K562 (cell line): ENCODE measurements at places on chromosomes 16 and 17. TPM values are rescaled to one million over a fixed set of nuclear protein-coding genes. Genes with fewer than 3 reads are reported as not detected.

Gene STAC2
- not detected in 2 replicates for polyA plus RNA-seq

Gene DOC2A
- polyA plus RNA-seq: 0.36 and 2.6 TPM in 2 replicates

Gene TBC1D3
- polyA plus RNA-seq: 1.2 and 1.5 TPM in 2 replicates

Gene CRYBA1
- polyA plus RNA-seq: not detected in 2 replicates

Gene HLF
- 0.05 and 1.4 TPM in 2 replicates for polyA plus RNA-seq

Gene NPLOC4
- 64.5 and 78.1 TPM in 2 replicates for polyA plus RNA-seq

Gene KRTAP9-8
- polyA plus RNA-seq: not detected in 2 replicates

Gene NPIPB9
- 1.2 TPM in 1 of 2 replicates, not detected in the other for polyA plus RNA-seq

Gene KRT9
- not detected in 2 replicates for polyA plus RNA-seq

Gene TBC1D3B
- not detected in 2 replicates for polyA plus RNA-seq

Gene CBLN1
- not detected in 2 replicates for polyA plus RNA-seq

Gene CD300LG
- not detected in 2 replicates for polyA plus RNA-seq

Gene TERB1
- not detected in 2 replicates for polyA plus RNA-seq

Gene CRHR1
- polyA plus RNA-seq: 0.05 TPM in 1 of 2 replicates, not detected in the other

Gene COIL
- 26.0 and 29.0 TPM in 2 replicates for polyA plus RNA-seq

Gene CASKIN1
- polyA plus RNA-seq: 3.1 and 3.7 TPM in 2 replicates

Gene NACA2
- 0.24 TPM in 1 of 2 replicates, not detected in the other for polyA plus RNA-seq

Gene C1QTNF1
- polyA plus RNA-seq: not detected in 2 replicates

Gene ITGAD
- not detected in 2 replicates for polyA plus RNA-seq

Gene HOXB1
- not detected in 2 replicates for polyA plus RNA-seq

Gene MKS1
- polyA plus RNA-seq: 23.5 and 25.9 TPM in 2 replicates

Gene PEMT
- 26.7 and 36.4 TPM in 2 replicates for polyA plus RNA-seq

Gene TMC8
- 4.1 and 10.9 TPM in 2 replicates for polyA plus RNA-seq

Gene CLDN9
- 0.16 and 0.24 TPM in 2 replicates for polyA plus RNA-seq

Gene RNU2-1
- polyA plus RNA-seq: not detected in 2 replicates

Gene CEMP1
- 0.05 TPM in 1 of 2 replicates, not detected in the other for polyA plus RNA-seq

Gene PDE6G
- polyA plus RNA-seq: not detected in 2 replicates

Gene MCRIP1
- polyA plus RNA-seq: 24.0 and 35.5 TPM in 2 replicates

Gene ACE
- 0.71 and 1.7 TPM in 2 replicates for polyA plus RNA-seq

Gene MYH8
- 0.05 TPM in 1 of 2 replicates, not detected in the other for polyA plus RNA-seq

Gene ADAD2
- polyA plus RNA-seq: 0.07 TPM in 1 of 2 replicates, not detected in the other

Gene C16orf86
- polyA plus RNA-seq: 0.74 and 0.76 TPM in 2 replicates

Gene HOXB8
- polyA plus RNA-seq: 18.8 and 23.8 TPM in 2 replicates

Gene ZFPM1
- polyA plus RNA-seq: 4.7 and 5.5 TPM in 2 replicates

Gene RRAD
- 0.12 TPM in 1 of 2 replicates, not detected in the other for polyA plus RNA-seq

Gene PYDC1
- polyA plus RNA-seq: not detected in 2 replicates

Gene NPIPA2
- polyA plus RNA-seq: 3.9 and 5.1 TPM in 2 replicates
